ENCODE measurements at places on chromosomes 16 and 17.

GRCh38 chr16:21637032-21637968 lies 15.1 kb downstream of the IGSF6 start:
- DNase-seq, result no peak

DNA sequence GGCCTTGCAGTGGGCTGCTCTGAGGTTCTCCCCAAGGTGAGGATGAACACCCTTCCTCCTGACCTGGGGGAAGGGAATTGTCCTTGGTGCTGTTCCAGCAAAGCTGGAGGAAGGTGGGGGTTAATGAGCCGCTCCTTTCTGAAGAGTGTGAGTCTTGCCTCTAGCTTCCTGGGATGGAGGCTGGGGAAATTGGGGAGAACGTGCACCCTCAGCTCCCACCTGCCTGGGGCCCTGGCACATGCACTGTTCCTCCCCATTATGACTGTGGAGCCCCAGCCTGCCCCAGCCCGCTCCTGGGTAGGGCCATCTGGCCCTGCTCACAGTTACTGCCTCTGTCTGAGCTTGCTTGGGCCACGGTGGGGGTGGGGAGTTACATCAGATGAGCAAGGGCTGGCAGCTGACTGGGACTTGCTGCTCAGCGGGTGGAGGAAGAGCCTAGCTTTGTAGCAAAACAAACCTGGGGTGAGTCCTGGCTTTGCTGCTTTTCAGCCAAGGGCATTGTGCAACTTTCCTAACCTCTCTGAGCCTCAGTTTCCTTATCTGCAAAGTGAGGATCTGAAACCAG lies 11.1 kb downstream of the TNS4 start:
- peak; percentile 96 for DNase-seq

- DNase-seq, result no peak
These were observed 210.4 kb downstream of the CA10 start for GRCh38 chr17:51948128-51948527.

GRCh38 chr16:1613728-1614455 lies 1.7 kb downstream of the CRAMP1 start:
- no peak for DNase-seq

DNA sequence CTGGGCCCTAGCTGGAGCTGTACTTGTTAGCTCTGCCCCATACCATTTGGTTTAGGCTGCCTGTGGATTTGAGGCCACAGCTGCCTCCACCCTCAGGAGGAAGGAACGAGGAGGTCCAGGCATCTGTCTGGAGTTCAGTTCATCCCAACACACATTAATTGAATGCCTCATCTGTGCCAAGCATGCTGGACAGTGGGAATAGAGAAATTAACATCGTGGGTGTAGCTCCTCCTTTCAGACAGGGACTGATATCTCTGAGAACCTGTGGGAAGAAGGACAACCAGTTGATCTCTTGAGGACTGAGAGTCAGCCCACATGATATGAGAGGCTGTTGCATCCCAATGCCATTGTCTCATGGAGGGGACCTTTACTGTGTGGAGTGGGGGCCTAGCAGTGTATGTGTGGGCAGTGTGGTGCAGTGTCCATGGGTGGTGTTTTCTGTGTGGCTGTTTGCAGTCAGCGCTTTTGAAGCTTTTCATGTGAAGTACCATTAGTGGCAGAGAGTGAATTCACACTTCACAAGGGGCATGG lies 29.4 kb upstream of the DDX52 start:
- no peak for DNase-seq

GRCh38 chr17:34384822-34385605 lies 22.0 kb upstream of the CCL1 start:
- DNase-seq, result no peak

Measured in NCI-H1694 treated with DMSO at 0.1 percent for 48 hours (cell line).